ENCODE measurements at places on chromosomes 5 and 9.

DNA sequence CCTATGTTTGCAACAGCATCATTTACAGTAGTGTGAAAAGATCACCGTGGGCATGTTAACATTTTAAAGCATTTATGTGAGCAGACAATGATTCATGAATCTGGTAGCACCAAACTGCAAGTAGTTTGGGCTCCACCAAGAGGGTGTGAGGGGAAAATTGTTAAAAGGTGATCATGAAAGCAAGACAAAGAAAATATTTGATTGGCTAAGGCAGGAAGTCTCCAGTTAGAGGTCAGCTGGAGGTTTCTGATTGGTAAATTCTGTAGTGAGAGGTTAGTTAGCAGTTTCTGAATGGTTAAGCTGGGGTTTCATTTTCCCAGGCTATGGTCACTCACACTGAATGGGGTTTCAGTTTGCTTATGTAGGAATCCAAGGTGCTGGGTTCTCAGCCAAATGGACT is 13.5 kb upstream of the DRD1 start:
- DNase-seq: no peak

DNA sequence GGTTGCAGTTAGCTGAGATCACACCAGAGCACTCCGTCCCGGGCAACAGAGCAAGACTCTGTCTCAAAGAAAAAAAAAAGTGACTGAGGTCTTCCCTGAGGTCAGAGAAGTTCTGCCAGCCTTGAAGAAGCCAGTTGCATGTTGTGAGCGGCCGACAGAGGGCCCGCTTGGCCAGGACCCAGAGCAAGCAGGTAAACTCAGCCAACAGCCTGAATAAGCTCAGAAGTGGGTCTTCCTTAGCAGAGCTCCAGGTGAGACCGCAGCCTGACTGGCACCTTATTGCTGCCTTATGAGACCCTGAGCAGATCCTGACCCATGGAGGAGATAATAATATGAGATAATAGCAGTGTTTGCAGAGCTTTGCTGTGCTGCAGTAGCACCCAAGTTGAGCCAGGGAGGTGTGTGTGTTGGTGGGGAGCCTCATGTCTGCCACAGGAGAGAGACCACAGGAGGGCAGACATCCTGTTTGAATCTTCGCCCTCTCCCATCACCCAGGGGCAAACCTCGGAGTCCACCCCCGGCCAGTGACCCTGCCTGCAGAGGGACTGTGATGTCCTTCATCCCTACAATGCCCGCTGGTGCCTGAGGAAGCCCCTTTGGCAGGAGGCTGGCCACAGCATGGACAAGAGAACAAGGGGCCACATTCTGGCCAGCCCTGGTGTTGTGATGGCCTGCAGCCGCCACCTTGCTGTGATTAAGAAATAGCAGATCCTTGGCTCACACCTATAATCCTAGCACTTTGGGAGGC is 10.8 kb upstream of the BARX1 start:
- no peak for DNase-seq

DNA sequence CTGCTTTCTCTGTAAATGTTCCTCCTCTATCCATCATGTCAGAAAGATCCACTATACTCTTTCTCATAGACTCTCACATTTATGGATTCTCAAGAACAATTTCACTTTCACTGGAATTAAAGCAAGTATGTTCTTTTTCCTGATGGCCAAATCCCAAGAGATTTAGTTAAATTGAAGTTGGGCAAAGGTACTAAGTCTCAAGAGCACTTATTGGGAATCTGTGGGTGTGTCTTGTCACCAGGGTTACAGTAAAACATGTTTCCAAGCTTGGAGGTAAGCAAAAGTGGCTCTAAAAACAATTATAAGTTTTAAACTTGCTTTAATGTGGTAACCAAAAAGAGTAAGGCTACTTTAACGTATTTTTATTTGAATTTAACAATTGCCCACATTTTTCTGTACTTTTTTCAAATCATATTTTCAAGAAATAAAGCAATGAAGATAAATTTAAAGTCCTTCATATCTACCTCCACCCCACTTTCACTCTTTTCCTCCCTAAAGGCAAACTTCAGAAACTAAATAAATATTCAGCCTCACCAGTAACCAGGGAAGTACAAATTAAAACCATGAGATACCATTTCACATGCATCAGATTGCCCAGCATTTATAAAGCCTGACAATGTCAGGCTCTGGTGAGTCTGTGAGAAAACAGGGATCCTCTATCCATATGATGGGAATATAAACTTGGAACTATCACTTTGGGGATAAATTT is 387.4 kb downstream of the CETN3 start:
- no peak for DNase-seq

DNA sequence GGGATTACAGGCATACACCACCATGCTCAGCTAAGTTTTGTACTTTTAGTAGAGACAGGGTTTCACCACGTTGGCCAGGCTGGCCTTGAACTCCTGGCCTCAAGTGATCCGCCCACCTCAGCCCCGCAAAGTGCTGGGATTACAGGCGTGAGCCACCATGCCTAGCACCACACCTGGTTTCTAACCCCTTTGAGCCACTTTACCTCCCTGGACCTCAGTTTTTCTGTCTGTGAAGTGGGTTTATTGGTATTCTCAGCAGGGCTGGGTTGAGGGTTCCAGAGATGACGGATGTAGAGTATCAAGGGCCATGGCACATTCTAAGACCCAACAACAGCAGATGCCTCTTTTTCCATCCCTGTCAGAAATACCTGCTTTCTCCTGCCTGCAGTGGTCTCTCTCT is 38.6 kb downstream of the AMBP start:
- DNase-seq: no peak

GRCh38 chr9:24095246-24095645 is 269.2 kb upstream of the ELAVL2 start:
- DNase-seq: no peak

- DNase-seq: peak; percentile 51
Measured at GRCh38 chr5:83492331-83492730, 20.8 kb downstream of the VCAN start.

DNA sequence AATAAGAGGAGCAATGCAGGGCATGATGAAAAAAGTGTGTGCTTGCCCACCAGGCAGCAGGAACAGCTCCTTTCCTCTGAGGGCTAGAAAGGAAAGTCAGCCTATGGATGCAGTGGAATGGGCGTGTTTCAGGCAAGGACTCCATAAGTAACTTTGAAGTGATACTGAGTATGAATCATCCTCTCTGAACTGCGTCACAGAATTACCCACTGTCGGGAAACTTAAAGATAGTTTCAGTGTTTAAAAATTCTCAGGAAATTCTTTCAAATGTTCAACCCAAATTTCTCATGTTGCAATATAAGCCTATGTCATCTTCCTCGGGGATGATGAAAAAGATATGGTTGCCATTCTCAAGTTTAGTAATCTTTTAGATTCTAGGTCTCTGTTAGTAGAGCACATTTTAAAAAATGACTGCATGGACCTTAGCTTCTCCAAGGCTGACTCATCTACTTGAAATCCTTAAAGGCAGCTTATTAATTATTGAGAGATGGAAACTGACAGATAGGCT is 27.7 kb downstream of the PTCD2 start:
- DNase-seq: no peak

- no peak for DNase-seq
Measured at GRCh38 chr9:116322521-116322920, 168.9 kb downstream of the PAPPA start.

DNA sequence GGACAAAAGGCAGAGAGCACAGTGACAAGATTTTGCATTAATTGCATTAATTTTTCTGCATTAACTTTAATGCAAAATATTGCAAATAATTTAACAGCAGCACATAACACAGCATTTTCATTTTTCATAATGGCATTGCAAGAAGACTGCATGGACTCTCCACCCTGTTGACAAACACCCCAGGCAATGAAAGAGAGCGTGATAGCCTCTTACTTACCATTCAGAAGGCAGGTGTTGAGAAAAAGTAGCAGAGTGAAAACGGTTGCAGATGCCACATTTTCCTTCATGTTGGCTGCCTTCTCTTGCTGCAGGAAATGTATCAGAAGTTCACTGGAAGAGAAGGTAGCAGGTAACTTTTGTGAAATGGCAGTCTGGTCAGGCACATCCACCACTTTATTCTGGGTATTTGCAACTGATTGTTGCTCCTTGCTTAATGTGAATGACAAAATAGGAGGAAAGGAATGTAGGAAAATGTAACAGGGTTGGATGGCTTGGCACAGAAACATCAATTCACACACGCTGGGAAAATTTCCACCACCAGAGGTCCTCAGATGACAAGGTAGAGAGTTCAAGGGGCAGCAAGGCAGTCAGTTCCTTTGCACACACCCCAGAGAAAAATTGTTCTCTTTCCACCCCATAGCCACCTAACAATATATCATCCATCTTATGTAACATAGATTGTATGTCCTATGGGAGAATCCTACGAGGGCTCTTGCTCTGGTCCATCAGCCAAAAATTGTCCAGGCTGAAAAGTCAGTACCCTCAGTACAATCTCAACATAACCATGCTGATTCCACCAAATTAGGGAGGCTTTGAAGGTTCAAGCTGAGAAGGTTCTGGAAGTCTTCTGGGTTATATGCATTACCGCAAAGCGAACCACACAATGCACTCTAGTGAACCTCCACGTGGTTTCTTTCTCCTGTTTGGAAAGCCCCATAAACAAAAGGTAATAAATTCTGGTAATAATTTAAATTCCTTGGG is 41.9 kb upstream of the AGXT2 start:
- peak; percentile 64 for DNase-seq

- DNase-seq: no peak
Measured at GRCh38 chr9:88782931-88783710, 208.1 kb upstream of the S1PR3 start.

DNA sequence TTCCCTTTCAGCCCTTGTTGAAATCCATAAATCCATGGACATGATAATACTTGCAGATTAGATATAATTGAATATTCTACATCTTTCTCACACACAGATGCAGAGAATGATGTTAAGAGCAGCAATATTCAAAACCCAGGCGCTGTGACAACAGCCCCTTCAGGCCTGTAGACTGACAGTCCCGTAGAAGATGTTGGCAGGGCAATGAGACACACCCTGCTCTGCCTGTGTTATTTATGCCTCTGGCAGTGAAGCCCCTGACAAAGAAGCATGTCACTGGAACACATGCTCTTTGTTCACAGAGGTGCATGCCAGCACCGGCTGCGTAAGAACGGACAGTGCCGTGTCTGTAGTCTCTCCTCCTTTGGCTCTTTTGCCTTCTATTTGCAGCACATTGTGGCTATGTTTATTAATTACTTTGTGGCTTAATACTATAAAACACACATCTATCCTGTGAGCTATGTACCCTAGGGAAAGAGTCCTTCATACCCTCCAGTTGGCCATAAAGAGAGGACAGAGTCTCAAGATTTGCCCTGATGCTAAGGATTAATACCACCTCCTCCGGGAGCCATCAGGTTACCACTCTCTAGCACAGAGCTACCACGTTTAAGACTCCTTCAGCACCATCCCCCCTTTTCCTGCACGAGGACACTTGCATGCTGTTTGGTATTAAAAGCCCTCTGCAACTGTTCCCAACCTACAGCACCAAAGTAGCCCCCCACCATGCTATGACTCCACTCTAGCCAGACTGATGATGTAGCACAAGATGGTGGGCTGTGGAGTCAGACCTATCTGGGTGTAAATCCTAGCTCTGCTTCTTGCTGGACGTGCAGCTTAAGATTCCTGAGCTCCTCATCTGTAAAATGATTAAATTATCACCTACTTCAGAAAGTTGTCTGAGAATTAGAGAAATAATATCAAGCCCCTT is 2.0 kb upstream of the ANP32B start:
- DNase-seq: peak; percentile 72

All from HepG2 (cell line).